Urinary bladder (tissue), 4 donors: ENCODE measurements at places on chromosomes 3 and 15. TPM values are rescaled to one million over a fixed set of nuclear protein-coding genes. Genes with fewer than 3 reads are reported as not detected.
A peak's percentile ranks its signal among the peaks of the same experiment; 100 is the strongest.

CLCN2 gene
- 4.8 TPM for polyA plus RNA-seq

CADPS gene
- polyA plus RNA-seq = 1.4 TPM

CPLX3 gene
- polyA plus RNA-seq = 0.22 TPM

LRRC28 gene
- polyA plus RNA-seq = 14.3 TPM

SLC22A14 gene
- polyA plus RNA-seq = 0.09 TPM

CPB1 gene
- polyA plus RNA-seq = 0.51 TPM

PP2D1 gene
- not detected for polyA plus RNA-seq

COL7A1 gene
- 19.7 TPM for polyA plus RNA-seq

ROPN1B gene
- 0.16 TPM for polyA plus RNA-seq

ITIH4 gene
- 5.0 TPM for polyA plus RNA-seq

GRCh38 chr15:96978937-96979473, 648.5 kb downstream of the NR2F2 start:
- DNase-seq = no peak

GRCh38 chr15:92059036-92059970, 205.8 kb downstream of the SLCO3A1 start:
- no peak for DNase-seq

DNA sequence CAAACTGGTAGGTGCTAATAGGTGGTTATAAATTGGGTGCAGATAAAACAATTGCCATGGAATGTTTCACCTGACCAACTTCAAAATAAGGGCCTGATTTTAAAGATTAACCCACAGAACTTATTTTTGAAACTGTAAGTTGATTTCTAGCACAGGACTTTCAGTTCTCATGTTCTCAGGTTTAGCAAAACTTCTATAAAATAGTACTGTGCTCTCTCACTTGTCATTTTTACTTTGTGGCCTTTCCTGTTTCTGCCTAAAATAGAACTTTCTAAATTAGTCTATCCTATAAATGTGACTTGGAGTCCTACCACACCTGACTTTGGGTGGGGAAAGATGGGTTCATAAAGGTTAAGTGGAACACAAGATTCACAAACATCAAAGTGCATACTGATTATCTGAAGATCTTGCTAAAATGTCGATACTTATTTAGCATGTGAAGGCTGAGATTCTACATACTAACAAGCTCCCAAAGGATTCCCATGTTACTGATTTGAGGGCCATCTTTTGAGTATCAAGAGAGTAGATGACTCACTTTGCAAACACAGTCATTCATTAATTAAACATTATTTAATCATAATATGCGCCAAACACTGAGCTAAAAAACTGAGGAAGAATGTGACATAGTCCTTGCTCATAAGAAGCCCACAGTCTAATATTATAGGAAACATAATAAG, 38.6 kb downstream of the BTLA start:
- no peak for DNase-seq

GRCh38 chr15:41727143-41727542, 47.1 kb upstream of the MAPKBP1 start:
- no peak for DNase-seq

DNA sequence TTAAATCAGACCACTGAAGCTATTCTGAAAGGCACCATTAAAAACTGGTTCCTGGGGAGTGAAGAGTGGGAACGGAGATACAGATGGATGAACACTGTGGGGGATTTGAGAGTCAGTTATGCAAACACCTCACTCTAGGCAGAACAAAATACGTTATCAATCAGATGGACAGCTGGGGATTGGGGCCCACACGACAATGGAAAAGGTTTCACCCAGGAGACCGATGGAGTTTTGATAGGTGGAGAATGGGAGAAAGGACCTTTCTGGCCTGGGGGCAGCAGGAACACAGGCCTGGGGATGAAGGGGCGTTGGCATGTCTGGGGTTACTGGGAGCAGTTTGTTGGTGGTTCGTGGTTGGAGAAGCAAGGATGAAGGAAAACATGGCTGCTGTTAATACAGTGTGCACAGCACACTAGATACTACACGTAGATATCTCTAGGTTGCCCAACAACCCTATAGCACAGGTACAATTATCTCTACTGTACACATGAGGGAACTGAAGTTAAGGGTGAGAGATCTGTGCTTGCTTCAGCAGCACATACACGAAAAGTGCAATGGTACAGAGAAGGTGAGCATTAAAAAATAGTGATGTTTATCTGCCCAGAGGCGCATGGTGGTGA, 16.5 kb downstream of the ST6GAL1 start:
- no peak for DNase-seq

GRCh38 chr3:12841149-12841969, at the start of gene RPL32:
Gene RPL32 (minus strand): TSS chr3:12841565. CDS start chr3:12840237, 1,328 bp downstream.
- DNase-seq = peak; percentile 95

DNA sequence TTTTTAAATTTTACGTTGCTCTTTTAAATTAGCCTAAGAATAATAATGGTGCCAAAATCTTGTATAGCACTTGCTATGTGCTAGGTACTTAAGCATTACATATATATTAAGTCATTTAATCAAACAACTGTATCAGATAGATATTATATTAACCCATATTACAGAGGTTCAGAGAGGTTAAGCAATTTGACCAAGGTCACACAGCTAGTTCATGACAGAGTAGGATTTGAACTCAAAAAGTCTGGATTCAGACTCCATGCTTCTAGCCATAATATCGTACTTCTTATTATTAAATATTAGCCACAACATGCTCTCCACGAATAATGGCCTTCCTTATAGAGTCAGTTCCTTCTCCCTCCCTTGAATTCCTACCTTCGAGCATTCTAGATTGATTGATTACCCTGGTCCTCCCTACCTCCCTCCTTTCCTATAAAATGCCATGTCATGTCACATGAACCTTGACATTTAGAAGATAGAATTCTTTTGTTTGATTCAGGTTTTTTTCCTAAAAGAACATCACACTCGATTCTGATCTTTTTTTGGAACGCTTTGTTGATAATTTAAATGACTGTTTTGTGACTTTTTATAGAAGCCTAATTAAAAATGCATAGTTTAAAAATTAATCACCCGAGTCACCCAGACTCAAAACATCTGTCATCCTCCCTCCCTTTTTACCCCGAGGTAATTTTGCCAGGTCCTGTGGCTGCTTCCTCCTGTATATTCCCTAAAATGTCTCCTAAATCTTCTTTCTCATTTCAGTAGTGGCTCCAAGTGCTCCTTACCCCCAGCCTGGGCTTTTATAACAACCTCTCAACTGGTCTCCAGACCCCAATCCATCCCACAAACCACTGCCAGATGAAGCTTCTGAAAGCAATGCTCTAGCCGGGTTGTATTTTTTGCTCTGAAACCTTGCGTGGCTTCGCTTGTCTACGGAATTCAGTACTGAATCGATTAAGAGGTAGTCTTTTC, 8.5 kb upstream of the PSMD6 start:
- no peak for DNase-seq

- no peak for DNase-seq
These were observed 41.0 kb downstream of the MCTP2 start for GRCh38 chr15:94272251-94272898.

- DNase-seq = no peak
These were observed 1.1 kb upstream of the PLCH1 start for GRCh38 chr3:155745795-155746550.

DNA sequence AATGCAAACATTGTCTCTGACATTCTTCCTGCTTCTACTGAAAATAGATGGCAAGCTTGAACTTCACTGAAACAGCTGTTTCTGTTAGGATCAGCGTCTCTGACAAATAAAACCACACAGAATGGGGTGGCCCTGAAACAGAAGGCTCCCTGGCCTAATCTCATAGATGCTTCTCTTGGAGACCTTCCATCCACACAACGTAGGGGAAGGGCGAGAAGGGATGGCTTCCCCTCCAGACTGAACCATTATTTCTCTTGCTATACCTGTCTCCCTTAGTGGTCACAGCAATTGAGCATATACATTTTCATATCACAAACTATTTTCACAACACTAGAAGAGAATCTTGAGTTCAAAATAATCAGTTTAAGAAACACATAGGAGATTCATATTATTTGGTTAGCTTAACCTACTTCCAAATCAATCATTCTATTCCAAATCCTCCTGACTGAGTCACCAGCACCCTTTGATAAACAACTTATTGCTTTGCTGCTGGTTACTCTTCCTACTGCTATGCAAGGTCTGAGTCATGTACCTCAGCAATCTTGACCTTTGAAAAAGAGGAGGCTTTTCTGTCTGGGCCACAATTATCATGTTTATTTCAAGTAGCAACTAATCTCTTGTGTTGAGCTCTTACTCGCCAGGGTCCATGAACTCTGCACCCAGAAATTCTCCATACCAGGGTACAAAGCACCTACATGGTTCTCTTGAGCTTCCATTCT, 45.5 kb downstream of the CBLB start:
- no peak for DNase-seq

- DNase-seq = no peak
These were observed 121.6 kb downstream of the UBE2E2 start for GRCh38 chr3:23324745-23325144.

GRCh38 chr15:71325481-71325880, 210.2 kb downstream of the THSD4 start:
- no peak for DNase-seq

DNA sequence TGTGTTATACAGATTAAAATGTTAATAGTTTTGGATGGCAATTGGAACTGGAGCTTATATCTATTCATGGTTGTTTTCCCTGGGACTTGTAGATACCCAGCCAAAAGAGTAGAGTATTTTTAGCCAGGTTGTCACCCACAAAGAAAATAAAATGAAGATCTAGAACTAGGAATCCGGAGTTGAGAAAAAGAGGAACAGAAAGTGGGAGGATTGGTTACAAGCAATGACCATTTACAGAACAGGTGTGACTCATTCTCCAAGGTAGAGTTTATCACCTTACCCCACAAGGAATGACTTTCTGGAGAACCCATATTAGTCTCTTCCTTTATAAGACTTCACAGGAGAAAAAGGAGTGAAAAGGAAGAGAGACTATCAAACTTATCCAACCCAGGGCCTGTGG, 99.8 kb downstream of the TMEM108 start:
- no peak for DNase-seq
